Inflammatory macrophage (primary cell): ENCODE measurements at places on chromosomes 3 and 15.

DNA sequence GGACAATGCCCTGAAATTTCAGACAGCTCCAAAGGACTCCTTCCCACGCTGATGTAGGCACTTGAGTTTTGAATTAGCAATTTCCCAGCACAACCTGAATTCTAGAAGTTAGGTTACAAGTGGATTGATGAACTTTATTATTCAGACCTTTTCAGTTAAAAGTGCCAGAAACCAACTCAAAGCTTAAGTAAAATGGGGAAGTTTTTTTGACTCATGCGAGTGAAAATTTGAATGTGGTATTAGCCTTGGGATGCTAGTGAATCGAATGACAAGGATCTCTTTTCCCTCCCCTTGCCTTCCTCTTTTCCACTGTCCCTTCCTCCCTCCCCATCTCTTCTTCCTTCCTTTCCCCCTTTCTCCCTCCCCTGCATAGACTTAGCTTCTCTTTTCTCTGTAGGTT is 295.1 kb upstream of the PROK2 start:
- DNase-seq: peak; percentile 51

GRCh38 chr3:189771842-189772450 is 140.8 kb downstream of the TP63 start:
- no peak for DNase-seq

DNA sequence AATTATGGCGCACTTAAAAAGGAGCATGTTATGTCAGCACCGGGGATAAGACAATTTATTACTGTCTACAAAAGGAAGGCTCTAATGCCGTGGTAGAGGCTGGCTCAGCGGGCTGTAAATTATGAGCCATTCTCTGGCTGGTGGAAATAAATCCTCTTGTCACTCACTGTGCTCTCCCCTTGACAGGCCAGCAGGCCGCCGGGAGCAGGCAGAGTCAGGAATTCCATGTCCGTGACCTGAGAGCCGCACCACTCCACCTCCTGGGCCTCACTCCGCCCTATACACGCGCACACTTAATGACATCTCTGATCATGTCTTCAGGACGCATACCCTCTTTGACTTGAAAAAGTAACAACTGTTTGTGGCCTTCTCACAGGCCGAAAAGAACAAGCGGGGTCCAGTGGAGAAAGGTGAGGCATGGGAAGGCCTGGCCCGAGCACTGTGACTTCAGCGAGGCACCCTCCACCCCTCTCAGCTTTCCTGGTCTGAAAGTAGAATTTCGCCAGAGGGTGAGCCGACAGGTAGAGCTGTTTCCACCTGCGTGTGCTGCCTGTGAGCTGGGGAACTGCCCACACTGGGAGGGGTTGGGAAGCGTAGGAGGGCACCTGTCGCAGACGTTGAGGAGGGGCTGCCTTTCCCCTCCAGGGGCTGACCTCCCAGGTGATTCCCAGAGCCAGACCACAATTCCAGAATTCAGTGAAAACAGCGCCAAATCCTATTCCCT is 13.2 kb upstream of the PCSK6 start:
- DNase-seq: no peak

- DNase-seq: no peak
These were observed 9.4 kb upstream of the PARP6 start for GRCh38 chr15:72281713-72282112.

DNA sequence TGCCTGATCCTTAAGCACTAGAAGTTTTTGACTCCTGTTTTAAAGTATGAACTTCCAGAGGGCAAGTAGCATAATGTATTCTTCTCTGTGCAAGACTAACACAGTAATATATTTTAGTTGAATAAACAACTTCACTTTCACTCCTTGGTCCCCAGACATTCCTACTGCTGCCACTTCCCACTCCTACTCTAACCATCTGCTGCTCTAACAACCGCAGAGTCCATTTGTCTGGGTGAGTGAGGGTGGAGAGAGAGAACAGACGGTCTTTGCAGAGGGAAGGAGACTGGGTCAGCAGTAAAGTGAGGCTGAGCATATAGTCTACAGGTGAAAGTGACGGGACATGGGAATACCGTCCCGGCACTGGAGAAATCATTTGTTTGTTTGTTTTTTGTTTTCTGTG is 301.0 kb upstream of the SLCO3A1 start:
- no peak for DNase-seq

DNA sequence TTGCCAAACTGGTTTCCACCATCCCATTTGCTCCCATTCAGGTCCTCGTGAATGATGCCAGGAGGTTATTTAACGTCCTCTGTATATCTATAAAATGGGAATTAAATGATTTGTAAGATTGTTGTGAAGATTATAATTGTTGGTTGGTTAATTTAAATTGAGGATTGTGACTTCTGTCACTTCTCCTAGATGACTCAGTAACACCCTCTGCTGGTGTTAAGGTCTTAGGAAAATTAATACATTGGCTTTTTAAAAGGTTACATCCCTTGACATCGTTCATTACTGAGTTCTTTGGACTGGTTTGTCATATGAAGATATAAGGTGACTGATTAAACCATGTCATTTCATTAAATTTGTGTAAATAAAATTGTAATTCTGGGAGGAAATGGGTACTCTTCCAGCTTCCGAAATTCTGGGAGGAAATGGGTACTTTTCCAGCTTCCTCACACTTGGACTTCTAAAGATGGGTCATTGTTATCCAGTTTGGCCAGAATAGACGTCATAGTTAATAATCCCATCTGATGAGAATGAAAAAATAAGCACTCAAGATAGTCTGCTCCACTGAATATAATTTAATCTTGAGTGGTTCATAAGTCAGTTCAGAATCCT is 33.3 kb upstream of the PAQR5 start:
- DNase-seq: peak; percentile 39

DNA sequence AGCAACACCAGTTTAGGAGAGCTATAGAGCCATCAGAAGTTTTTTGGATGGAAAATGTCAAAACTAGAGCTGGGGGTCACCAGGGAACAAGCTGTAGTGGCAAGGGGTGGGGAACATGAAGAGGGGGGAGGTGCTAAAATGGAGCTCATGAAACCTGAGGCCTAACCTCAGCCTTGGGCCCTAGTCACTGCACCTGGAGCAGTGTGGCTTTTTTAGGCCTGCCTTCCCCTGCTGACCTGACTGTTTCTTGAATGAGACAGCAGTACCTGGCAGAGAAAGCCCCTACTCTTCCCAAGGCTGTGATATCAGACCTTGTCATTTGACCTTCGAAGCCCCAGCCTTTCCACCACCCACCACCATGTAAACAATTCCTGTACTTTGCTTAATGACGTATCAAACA is 383.5 kb downstream of the EPHB1 start:
- DNase-seq: no peak

GRCh38 chr3:23592961-23593931 is 212.5 kb upstream of the UBE2E1 start:
- DNase-seq: no peak

DNA sequence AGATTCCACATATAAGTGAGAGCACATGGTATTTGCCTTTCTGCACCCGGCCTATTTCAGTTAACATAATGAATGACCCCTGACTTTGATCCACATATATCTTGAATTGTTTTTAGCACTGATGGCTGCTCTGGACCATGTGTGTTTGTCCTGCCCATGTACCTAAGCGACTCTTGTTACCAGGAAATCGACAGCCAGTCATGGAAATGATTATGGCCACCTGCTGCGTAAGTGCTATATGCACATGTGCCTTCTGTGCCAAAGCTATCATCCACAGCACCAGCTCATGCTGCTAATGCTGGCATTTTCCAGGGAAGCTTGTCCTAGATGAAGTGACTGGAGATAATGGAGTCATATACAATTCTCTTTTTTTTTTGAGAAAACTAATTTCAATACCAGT is 103.7 kb downstream of the PEX5L start:
- no peak for DNase-seq

DNA sequence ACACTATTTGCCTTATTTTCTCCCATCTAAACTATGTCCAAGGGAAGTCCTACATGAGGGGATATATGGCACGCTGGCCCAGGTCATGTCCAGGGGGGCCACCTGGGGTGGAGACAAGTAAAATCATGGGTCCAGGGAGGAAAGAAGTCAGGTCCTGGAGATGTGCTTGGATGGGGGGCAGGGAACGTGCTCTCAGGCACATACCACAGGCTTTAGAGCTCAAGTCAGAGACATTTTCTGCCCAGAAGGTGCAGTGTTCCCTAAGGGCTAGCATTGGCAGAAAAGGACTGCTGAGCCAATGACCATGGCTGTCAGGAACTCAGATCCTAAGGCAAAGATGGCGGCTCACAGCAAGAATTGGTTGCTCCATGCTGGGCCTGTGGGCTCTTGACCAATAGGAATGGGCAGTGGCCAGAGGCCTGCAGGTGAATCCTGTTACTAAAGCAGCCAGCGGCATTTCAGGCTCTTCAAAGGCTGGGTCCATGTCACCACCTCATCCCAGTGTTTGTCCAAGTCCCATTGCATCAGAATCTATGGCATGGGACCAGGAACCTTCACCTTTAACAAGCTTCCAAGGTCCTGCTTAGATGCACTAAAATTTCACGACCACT is 175.0 kb downstream of the RPLP1 start:
- DNase-seq: no peak

GRCh38 chr3:163983940-163984339 is 1094.4 kb downstream of the SI start:
- no peak for DNase-seq

- no peak for DNase-seq
These were observed 345.1 kb downstream of the IL5RA start for GRCh38 chr3:2765002-2765579.

DNA sequence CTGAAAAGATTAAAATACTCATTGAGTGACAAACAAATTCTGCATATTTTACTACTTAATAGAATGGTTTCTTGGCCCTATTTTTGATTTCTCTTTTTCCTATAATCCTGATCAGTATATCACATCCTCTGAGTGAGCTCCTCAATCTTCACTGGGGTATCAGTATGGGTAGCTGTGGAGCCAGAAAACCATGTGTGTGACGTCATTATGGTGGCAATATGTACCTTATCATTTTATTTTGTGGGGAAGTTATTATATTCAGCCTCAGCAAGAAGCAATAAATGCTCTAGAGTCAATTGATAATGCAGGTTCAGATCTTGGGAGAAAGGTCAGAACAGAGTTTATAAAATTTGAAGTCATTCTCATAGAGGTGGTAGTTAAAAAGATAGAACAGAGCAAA is 1135.7 kb upstream of the CADM2 start:
- no peak for DNase-seq
